GM12878 (cell line): ENCODE measurements at places on chromosomes 2 and 18. TPM values are rescaled to one million over a fixed set of nuclear protein-coding genes. Genes with fewer than 3 reads are reported as not detected.

GRCh38 chr2:201668402-201668910 lies 25.2 kb upstream of the TMEM237 start:
- no peak for DNase-seq

CACNB4 gene
- 18.2 and 19.4 TPM in 2 replicates for total RNA-seq

DNA sequence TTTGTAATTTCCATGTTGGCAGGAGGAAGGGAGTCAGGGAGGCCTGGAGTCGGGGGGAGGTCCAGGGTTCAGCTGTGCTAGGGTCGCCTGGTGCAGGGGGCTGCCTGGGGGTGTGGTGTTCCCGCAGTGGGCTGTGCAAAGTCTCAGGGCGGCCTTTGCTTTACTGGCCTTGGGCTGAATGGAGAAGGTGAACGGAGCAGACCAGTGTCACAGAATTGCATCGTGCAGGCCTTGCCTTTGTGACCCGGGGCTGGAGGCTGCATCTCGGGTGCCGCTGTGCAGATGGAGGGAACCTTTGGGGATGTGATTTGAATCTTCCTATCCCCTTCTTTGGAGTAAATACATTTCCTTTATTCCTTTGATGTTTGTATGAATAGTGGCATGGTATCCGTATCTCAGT lies 8.8 kb downstream of the SNTG2 start:
- no peak for DNase-seq

GRCh38 chr2:56012221-56012765 lies 88.7 kb upstream of the EFEMP1 start:
- no peak for DNase-seq

DNA sequence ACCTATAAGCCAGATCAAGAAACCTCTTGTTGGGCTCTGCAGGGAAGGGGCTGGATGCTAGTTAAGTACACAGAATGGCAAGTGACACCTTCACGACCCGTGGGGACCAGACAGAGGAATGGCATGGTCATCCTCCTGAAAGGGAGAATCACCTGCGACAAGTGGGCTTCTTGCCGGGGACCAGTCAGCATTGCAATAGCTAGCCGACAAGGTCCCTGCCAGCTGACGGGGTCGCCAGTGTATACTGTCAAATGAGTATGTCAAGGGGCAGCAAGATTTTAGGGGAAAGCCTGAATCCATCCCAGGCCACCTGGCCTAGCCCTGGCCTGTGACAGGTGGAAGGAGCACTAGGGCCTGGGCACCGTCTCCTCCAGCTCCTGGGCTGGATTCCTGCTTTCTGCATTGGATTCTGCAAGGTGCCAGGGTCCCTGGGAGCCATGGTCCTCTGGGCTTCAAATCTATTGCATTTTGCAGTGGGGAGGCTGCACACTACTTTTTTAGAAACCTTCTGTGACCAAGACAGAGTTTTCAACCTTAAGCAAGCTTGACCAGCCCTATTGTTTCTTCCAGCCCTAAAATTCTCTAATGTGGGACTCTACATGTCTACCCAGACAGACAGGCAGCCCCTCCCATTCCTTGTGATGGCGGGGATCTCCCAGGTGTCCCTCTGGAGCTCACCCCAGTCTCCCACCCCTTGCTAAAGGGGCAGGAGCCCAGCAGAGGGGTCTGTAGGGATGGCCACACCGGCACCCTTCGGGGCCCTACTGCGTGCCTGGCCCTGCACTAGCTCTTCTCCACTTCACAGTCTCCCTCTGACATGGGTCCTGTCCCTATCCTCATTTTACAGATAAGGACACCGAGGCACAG lies 178.5 kb downstream of the GLI2 start:
- no peak for DNase-seq

GRCh38 chr18:48640566-48641270 lies 101.9 kb downstream of the CTIF start:
- no peak for DNase-seq

DNA sequence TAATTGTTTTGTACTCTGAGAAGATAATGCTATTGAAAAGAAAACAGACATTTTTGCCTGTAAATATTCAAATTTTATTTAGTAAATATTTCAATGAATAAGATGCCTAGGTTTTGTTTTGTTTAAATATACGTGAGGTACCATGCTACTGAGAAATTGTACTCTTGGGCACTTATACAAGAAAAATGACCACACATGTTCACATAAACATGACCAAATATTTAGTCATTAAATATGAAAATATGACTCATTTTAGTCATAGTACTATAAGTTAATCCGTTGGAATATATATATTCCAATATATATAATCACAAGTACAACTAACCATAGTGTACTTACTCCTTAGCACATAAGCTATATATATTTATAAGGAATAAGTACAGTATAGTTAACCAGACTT lies 56.7 kb upstream of the ZNF804A start:
- DNase-seq, result no peak

GRCh38 chr2:134178138-134178877 lies 75.6 kb upstream of the MGAT5 start:
- no peak for DNase-seq

DNA sequence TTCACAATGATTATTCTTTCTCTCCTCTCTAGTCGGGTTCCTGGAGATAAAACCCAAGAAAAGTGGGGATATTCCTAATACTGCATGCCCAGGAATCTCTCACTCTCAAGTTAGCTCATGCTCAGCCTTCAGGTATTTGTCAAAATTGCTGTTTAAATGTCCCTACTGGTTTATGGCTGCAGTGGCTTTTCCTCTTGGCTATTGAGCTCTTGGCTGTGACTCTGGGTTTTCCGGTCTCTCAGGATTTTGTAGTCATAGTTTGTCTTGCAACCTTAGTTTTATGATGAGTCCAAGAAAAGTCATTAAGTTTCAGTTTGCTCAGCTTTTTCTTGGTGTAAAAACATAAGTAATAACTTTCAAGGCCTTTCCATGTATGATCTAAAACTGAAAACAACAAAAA lies 820.7 kb upstream of the HS6ST1 start:
- no peak for DNase-seq

DNA sequence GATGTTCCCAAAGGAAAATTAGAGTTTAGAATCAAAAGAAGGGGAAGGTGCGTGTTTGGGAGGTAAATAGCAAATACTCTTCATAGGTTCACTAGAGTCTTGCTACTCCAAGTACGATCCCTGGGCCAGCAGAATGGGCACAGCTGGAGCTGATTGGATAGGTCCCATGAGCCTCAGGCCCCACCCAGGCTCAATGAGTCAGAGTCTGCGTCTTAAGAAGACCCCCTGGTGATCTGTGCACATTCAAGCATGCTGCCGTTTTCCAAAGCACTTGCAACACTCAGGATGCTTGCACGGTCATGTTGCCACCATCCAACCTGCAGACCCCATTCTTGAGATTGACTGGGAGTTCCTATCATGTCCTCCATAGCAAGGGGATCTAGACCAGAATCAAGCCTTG lies 40.5 kb downstream of the ABCG8 start:
- no peak for DNase-seq

- no peak for DNase-seq
These were observed 84.9 kb downstream of the SLC8A1 start for GRCh38 chr2:40367032-40367431.

TRIP12 gene
- total RNA-seq, result 196 and 207 TPM in 2 replicates

GRCh38 chr18:79257480-79257879 lies 138.2 kb upstream of the NFATC1 start:
- no peak for DNase-seq

ARHGAP28 gene
- not detected in 2 replicates for total RNA-seq

GRCh38 chr18:75041586-75041985 lies 167.4 kb downstream of the PTGR3 start:
- no peak for DNase-seq

DNA sequence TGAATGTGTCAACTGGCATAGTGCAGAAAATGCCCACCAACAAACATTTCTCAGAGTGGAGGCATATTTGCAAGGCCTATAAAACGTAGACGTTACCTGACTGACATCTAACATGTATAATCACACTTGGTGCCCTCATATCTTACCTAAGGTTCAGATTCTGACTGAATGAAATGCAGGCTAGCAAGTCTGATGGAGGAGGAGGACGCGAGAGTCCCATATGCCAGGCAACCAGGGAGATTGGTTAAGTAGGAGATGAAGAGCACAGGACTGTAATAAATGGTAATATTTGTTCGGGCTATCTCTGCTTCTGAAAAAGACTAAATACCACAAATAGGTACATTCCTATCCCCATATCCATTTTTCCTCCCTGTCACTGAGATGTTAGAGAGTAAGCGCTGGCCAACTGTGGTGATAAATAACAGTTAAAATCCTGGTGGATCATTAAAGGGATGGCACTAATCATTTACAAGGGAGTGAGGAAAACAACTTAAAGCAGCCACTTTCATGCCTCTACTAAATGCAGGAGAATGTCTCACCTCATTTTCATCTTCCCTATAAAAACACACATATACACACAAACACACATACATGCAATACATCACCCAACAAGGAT lies 217.2 kb downstream of the TMEM163 start:
- DNase-seq, result no peak

DNA sequence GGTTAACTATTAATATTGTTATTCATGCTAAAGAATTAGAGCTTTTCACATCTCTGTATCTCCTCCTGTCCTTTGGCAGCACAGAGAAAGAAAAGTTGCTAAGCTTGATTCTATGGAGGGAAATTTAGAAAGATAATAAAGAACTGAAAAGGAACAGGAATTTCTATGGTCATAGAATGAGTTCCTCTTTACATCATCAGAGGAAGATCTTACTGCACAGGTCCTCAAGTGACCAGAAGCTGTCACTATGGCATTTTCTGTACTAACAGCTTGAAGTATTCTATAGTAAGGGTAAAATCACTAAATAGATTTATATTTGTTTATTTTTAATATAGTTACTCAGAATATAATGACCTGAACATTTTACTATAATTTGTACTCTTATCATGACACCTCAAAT lies 6.0 kb upstream of the PRKD3 start:
- no peak for DNase-seq

GKN1 gene
- total RNA-seq, result not detected in 2 replicates

DPY30 gene
- total RNA-seq, result 50.3 and 55.9 TPM in 2 replicates

GRCh38 chr2:96685577-96686459 lies 43.3 kb downstream of the FER1L5 start:
- no peak for DNase-seq

DNA sequence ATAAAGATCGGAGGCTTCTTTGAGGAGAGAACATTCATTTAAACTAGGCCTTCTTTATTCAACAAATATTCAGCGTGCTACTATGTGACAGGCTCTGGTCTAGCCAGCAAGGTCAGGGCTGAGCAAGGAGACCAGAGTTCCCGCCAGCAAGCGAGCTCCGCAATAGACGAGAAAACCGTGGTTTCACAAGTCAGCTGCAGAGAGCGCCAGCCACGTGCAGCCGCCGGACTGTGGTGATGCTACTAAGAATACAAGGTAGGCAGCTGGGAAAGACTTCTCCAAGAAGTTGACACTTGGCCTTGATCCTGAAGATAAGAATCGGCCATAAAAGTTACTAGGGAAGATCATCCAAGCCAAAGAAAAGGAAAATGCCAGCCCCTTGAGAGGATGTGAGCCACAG lies 533.7 kb upstream of the SALL3 start:
- DNase-seq, result no peak

DNA sequence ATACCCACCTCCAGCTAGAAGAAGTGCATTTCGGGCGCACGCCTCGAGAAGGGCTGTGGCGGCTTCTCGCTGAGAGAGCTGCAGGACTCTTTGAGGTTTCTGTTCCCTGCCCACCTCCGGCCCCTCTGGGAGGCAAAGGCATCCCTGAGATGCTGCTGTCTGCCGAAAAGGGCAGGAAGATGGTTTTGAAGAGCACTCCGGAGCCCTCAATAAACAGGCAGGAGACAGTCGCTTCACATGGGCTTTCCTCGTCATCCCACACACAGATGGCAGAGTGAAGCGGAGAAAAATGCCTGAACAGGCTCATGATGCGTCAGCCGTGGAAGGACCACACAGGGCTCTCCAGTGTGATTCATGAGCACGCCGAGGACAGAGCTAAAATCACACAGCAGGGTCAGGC lies 25.4 kb upstream of the GLI2 start:
- no peak for DNase-seq

GRCh38 chr2:150706561-150706960 lies 219.1 kb upstream of the RND3 start:
- DNase-seq, result no peak

STK25 gene
- total RNA-seq, result 104 and 108 TPM in 2 replicates
